ENCODE measurements at places on chromosomes 16 and 17.

GRCh38 chr17:74417178-74418045 lies 14.5 kb upstream of the GPRC5C start:
- peak; percentile 76 for DNase-seq

DNA sequence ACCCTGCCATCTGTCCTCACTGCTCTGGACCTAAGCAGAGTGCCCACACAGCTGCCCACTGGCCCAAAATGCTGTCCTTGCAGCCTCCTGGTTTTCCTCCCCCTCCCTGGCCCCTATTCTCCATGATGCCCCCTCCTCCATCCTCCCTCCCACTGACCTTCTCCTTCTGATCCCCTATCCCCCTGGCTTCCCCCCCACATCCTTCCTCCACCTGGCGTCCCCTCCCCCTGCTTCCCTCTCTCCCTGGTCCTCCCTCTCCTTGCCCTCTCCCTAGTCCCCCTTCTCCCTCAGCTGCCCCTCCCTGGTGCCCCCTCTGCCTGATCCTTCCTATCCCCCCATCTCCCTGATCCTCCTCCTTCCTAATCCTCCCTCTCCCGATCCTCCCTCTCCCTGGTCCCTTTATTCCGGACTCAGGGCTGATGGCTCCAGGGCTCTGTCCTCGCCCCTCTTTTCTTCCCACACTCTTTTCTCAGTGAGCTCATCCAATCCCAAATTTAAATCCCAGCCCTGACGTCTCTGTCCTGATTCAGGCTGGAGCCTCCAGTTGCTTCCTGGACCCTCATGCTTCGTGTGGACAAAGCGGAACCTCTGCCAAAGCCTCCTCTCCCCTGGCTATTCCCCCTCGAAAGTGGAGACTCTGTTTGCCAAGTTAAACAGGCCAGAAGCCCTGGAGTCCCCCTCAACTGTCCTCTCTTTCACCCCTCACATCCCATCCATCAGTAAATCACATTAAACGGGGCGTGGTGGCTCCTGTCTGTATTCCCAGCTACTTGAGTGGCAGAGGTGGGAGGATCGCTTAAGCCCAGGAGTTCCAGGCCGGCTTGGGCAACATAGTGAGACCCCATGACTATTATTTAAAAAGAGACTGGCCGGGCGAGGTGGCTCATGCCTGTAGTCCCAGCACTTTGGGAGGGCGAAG lies 18.1 kb upstream of the RHBDF2 start:
- DNase-seq: no peak

GRCh38 chr17:28327031-28327607 lies 8.1 kb downstream of the TMEM97 start:
- DNase-seq: no peak

- DNase-seq: no peak
Observed at GRCh38 chr16:87040169-87041117, 276.7 kb downstream of the C16orf95 start.

GRCh38 chr16:13036600-13036999 lies 135.2 kb downstream of the SHISA9 start:
- DNase-seq: no peak

DNA sequence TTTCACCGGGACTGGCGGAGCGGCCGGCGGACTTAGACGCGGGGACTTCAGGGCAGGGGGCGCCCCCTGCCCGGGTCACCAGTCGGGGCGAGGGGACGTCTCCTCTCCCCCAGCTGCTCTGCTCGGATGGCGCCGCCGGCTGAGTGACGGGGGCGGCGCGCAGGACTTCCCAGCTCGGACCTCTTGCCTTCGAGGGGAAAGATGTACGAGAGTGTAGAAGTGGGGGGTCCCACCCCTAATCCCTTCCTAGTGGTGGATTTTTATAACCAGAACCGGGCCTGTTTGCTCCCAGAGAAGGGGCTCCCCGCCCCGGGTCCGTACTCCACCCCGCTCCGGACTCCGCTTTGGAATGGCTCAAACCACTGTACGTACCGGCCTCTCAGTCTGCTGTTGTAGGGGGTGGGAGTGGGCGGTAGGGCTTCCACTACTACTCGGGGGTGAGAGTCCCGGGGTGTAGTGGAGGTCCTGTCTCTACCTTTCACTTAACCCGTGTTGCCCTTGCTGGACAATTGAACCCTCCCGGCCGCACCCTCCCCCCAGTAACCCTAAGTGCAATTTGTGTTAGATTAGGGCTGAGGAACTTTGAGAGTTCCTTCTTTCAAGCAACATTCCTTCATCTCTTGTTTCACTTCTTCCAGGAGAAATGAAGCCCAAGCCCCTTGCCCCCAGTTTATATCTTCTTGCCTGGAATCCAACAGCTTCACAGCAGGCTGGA lies 21.9 kb downstream of the GJD3 start:
- DNase-seq: no peak

DNA sequence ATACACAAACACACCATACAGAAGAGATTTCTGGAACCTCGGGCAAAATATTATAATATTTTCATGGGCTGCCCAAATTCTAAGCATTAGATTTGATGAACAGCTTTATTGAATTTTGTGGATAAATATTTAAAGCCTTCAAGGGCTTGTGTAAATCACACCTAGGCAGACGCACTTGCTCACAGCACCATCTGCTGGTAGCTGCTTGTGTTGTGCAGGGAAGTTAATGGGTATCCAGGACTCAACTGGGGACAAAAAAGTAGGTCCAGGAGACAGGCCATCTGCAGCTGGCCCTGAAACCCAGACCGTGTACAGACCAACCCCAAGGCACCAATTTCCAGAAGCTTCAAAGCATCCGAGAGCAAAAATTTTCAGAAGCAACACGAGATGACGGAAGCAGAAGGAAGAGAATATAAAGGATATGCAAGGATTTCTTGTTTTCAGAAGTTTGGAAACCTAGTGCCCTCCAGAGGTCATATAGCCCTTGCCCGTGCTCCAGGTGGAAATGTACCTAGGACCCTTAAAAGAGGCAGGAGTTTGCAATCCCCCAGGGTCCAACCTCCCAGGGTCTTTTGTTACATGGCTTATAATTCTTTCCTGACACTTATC lies 140.0 kb downstream of the CHD9NB start:
- DNase-seq: peak; percentile 71

GRCh38 chr16:89821438-89822187 lies 5.2 kb upstream of the FANCA start:
- DNase-seq: no peak

DNA sequence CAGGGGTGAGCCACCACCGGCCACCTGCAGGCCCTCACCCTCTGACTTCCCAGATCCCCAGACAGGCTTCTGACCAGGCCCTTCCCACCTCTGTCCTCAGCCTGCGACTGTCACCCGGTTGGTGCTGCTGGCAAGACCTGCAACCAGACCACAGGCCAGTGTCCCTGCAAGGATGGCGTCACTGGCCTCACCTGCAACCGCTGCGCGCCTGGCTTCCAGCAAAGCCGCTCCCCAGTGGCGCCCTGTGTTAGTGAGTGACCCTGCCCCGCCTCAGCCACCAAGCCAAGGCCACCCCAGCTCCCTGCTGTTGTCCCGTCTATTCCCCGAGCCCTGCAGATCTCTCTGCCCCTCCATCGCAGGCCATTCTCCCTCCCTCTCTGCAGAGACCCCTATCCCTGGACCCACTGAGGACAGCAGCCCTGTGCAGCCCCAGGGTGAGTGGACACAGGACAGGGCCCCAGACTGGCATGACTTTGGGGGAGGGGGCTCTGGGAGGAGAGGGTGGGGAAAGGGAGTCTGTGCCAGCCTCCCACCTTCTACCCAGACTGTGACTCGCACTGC lies 1.9 kb downstream of the NTN3 start:
- no peak for DNase-seq

DNA sequence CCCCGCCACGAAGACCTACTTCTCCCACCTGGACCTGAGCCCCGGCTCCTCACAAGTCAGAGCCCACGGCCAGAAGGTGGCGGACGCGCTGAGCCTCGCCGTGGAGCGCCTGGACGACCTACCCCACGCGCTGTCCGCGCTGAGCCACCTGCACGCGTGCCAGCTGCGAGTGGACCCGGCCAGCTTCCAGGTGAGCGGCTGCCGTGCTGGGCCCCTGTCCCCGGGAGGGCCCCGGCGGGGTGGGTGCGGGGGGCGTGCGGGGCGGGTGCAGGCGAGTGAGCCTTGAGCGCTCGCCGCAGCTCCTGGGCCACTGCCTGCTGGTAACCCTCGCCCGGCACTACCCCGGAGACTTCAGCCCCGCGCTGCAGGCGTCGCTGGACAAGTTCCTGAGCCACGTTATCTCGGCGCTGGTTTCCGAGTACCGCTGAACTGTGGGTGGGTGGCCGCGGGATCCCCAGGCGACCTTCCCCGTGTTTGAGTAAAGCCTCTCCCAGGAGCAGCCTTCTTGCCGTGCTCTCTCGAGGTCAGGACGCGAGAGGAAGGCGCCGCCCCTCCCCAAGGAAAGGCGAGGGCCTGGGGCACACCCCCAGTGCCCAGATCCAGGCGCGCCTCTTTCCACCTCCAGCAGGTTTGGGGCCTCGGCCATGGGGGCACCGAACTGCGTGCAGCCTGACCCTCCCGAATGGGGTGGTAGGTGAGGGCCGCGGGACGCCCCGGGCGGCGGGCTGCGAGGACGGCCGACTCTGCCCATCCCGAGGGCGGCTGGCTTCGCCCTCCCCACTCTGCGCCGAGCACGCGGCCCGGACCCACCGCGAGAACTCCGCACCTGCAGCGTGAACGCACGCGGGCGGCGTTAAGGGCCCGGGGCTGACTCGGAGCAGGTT lies 664 bp downstream of the HBQ1 start:
- DNase-seq: peak; percentile 90

DNA sequence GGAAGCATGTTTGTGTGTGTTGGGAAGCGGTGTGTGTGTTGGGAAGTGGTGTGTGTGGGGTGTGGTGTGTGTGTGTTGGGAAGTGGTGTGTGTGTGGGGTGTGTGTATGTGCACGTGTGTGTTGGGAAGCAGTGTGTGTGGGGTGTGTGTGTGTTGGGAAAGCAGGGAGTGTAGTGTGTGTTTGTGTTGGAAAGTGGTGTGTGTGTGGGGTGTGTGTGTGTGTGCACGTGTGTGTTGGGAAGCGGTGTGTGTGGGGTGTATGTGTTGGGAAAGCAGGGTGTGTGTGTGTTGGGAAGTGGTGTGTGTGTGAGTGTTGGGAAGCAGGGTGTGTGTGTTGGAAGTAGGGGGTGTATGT lies 785 bp upstream of the NOD2 start:
- no peak for DNase-seq

GRCh38 chr17:68495081-68495480 lies 17.1 kb upstream of the PRKAR1A start:
- no peak for DNase-seq

DNA sequence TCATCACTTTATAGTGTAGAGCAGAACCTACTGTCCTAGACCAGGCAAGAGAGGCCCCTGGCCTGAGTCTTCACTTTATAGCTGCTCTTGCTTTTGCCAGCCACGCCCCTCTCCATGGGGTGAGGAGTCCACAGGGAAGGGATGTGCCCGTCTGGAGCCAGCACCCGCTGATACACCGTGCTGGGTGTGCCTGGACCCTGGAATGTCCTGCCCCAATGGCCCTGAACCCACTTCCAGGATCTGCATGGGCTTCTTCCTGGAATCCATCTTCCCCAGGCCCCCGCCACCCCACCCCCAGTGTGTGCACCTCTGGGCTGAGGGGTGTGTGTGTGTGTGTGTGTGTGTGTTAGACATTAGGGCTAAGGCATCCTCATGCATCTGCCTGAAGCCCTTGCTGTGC lies 44.9 kb downstream of the MEOX1 start:
- DNase-seq: no peak

GRCh38 chr16:24505959-24506358 lies 33.4 kb upstream of the RBBP6 start:
- no peak for DNase-seq

- no peak for DNase-seq
Observed at GRCh38 chr16:87166934-87167333, 150.3 kb downstream of the C16orf95 start.

- no peak for DNase-seq
Observed at GRCh38 chr16:7319514-7319913, 13.1 kb upstream of the RBFOX1 start.

- DNase-seq: no peak
Observed at GRCh38 chr16:82083710-82084353, 48.8 kb downstream of the HSD17B2 start.

GRCh38 chr17:16477255-16477654 lies 14.7 kb downstream of the LRRC75A start:
- no peak for DNase-seq

- peak; percentile 4 for DNase-seq
Observed at GRCh38 chr16:56317998-56318826, 107.1 kb downstream of the AMFR start.

DNA sequence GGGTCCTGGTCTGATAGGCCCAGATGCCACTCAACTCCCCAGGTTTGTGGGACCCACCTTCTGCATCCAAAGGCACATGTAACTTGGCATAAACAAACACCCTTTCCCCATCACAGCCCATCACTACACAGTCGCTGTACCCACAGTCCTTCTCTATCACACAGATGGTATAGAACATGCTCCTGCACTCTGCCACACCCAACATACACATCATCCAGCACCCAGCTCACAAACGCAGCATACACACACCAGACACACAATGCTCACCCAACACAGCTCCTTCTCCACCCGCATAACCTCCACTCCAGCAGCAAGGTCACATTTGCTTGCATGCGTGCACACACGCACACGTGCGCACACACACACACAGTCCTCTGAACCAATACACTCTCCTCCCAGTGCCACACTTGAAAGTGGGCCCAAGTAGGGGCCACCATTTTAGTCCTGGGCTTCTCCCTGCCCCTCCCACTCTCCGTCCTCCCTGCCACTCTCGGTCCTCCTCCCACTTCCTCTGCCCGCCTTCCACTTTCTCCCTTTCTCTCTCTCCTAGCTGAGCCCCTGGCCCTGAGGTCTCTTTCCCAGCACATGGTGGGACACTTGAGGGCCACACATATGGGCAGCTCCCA lies 8.5 kb upstream of the TMEM92 start:
- DNase-seq: no peak

DNA sequence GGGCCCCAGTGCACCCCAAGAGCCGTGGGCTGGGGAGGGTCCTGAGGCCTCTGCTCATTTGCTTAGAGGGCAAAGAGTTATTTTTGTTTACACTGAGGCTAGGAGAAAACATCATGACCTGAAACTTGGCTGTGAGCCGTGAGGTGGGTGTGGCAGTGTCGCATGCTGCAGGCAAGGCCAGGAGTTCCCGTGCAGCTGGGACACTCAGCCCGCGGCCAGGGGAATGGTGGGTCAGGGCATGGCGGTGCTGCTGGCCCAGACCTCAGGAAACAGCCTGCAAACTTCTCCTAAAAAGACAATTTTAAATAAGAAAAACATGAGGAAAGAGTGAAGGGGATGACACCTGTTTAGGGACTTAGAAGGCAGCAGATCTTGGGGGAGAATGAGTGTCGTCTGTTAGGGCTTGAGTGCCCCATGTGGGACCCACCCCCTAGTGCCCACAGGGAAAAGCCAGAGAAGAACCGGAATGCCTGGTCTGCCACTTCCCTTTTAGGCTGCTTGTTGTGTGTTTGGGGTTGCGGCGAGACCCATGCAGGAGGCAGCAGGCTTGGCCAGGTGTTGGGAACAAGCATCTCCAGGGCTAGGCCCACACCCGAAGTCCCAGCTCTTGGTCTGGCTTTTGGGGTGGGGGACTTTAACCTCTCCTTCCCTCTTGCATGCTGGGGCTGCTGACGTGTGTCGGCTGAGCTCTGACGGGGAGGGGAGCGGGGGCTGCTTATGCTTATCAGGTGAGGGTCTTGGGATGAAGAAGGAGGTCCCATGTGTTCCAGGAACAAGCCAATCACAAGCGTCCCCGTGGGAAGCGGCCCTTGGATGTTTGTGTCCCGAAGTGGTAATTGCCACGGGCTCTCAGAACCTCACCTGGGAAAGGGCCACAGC lies 80.9 kb upstream of the GNG13 start:
- no peak for DNase-seq

- no peak for DNase-seq
Observed at GRCh38 chr16:82987767-82988166, 361.0 kb downstream of the CDH13 start.

Measured in NCI-H526 (cell line).